ENCODE measurements at places on chromosomes 5 and 9.

- DNase-seq: no peak
Measured at GRCh38 chr9:34986540-34987047, 3.0 kb upstream of the DNAJB5 start.

DNA sequence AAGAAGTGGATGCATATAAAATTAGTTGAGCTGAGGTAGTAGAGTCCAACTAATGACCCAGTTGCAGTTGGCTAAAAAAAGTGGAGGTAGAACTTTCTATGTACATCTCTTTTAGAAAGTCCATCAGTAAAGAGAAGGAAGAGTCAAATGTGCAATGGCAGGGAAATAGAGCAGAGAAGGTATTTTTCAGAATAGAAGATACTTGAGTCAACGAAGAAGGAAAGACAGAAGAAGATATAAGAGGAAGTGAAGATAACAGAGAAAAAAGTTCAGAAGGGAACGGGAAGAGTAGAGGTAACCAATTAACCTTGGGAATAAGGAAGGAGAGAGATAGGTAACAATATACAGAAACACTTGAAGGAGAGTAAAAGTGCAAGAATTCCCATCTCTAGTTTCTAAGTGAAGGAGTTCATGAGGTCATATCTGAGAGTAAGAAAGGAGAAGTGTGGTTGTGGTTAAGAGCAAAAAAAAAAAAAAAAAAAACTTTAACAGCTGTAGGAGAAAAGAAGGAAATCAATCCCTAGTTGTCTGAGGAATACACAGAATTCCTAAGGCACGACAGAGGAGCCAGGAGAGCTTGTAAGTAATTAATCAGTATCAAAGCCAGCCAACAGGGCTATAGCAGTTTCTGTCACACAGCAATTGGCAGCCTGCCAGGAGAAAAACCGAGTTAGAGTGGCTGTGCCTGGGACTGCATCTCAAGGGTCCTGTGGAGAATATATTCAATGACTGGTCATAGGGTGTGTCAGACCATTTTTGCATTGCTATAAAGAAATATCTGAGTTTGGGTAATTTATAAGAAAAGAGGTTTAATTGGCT is 61.0 kb downstream of the ARL15 start:
- DNase-seq: no peak

DNA sequence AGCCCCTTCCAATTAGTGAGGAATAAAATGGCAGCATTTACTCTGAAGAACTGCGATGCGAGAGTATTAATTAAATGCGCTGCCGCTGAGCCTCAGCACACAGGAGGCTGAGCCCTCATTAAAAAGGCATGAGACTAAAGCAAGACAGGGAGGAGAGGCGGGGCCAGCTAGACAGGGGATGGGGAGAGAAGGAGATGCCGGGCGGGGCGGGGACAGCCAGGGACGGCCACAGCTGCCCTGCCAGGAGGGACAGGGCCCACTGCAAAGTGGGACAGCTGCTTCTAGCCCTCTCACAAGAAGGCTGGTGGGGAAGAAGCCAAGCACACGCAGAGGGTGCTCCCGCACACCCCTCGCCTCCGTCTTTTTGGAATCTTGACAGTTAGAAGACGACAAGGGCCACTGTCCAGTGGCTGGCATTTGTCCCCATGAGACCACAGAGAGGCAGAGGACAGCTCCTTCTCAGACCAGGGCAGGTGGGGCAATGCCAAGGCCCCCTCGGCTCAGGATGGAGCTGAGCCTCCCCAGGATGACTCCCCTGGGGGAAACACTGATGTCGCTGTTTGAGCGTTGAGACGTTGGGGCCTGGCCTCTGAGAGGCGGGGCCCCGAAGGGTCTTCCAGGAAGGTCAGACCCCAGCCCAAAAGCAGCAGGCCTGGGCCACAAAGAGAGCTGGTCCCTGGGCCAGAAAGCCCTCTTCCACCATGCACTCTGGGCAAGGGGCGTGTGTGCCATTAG is 26.9 kb downstream of the ADAMTS2 start:
- no peak for DNase-seq

GRCh38 chr9:137879566-137880150 is 2.1 kb downstream of the CACNA1B start:
- DNase-seq: no peak

GRCh38 chr9:34540827-34541226 is 18.0 kb upstream of the ENHO start:
- DNase-seq: no peak

- DNase-seq: no peak
Measured at GRCh38 chr5:39503155-39503554, 78.4 kb upstream of the DAB2 start.

DNA sequence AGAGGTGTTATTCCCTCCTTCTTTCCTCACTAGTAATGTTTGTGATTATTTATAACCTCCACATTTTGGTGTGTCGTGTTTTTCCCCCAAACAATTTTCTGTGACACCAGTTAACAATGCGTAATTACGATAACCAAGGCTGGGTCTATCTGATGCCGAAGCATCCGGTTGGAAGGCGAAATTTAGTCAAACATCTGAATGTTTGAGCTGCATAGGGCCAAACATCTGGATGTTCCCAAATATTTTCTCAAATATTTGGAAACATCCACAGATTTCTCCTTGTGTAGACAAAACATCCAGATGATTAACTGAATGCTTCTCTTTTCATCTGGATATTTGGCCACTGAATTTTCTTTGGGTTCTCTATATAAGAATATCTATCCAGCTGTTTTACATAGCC is 371.7 kb downstream of the NFIB start:
- no peak for DNase-seq

DNA sequence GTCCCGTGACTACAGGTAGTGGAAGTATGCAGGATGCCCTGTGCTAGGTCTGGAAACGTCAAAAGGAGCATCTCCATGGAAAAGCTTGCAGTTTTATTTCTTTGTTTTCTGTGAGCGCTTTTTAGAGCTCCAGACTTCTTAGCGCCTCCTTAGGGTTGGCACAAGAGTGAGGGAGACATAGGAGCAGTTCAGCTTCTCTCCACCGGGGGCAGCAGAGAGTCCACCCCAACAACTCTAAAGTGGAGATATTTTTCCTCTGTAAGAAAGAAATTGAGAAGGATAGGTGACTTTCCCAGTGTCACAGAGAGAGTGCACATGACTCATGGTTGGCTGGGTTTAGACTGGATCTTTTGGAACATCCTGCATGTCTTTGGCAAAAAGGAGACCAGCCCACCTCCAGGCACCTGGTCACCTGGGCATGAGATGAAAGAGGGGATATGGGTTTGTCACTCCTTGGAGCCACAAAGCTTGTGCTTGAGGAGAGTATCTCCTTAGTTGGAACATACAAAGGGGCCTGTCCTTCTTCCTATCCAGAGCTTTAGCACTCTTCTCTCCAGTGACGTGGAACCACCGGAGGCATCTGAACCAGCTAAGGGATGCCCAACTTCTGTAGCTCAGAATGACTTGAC is 637.7 kb downstream of the SEMA5A start:
- DNase-seq: no peak

GRCh38 chr5:59596586-59597350 is 296.8 kb downstream of the PDE4D start:
- DNase-seq: no peak

DNA sequence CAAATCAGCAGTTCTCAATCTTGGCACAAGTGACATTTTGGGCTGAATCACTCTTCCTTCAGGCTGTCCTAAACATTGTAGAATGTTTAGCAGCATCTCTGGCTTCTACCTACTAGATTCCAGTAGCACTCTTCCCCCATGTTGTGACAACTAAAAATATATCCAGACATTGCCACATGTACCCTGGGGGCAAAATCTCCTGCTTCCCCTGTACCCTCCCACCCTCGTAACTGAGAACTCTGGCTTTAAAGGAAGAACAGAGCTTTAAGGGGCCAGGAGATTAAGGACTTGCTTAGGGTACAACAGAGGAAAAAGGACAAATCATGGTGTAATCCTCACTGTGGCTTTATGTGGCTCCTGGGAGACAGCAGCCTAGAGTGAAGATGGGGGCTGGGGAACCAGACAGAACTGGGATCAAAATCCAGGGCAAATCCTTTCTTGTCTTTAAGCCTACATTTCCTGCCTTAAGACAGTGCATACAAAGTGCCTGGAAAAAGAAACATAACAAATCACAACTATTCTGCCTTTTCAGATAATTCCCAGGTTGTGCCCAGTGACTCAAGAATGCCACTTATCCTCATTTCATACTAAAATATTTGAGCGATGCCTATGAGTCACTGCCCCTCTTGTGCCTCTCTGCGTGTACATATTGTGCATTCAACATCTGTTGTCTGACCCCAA is 109.3 kb downstream of the DAPK1 start:
- no peak for DNase-seq

GRCh38 chr5:94388773-94389514 is 229.5 kb downstream of the KIAA0825 start:
- no peak for DNase-seq

DNA sequence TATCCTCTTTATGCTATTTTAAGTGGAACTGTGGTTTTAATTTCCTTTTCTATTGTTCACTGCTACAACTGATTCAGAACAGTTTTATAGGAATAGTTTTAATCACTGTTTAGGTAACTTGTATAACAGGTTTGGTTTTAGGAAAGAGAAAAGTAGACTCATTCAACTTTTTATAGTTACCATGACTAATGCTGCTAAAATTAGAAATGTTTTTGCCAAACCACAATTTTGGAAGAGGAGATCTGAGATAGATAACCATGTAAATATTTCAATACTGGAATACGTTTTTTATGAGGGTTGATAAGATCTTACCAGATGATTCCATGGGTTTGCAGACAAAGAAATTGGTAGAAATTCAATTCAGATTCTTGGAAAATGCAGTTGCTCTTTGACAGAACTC is 404.6 kb upstream of the ARRDC3 start:
- DNase-seq: no peak

DNA sequence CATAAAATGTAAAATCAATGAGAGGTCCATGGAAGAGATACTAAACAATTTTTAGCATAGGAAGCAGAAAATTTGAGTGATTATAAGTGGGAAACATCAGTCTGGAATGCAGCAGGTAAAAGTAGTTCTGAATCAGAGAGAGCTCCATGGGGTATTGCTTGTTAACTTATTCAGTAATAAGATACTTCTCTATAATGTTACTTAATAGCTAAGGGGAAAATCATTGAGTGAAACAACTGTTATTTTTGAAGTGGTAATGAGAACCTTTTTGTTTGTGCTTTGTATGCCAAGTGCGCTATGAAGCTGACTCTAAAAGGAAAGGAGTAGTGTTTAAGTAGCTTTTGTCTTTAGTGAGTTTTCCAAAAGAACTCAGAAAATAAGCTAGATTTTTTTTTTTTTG is 95.2 kb downstream of the ERBIN start:
- no peak for DNase-seq

DNA sequence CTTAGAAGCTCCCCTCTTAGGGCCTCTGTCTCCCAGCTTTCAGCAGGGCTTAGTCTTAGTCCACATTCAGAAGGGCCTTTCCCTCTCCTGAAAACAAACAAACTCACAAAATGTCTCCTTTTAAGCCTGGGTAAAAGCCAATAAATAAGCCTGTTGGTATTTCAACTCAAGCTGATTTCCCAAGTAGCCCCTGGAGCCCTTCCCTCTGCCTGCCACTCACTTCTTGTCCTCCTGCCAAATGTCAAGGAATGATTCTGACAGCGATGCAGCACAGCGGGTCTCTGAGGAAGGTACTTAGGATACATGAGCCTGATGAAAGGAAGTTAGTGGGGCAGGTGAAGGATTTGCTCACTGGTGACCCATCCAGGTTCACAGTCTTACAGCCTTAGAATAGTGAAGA is 210.5 kb downstream of the PJA2 start:
- no peak for DNase-seq

GRCh38 chr9:114446036-114446435 is 58.3 kb upstream of the AKNA start:
- DNase-seq: no peak

- no peak for DNase-seq
Measured at GRCh38 chr5:68460147-68460798, 244.7 kb downstream of the PIK3R1 start.

- no peak for DNase-seq
Measured at GRCh38 chr5:82664732-82665131, 386.6 kb upstream of the RPS23 start.

DNA sequence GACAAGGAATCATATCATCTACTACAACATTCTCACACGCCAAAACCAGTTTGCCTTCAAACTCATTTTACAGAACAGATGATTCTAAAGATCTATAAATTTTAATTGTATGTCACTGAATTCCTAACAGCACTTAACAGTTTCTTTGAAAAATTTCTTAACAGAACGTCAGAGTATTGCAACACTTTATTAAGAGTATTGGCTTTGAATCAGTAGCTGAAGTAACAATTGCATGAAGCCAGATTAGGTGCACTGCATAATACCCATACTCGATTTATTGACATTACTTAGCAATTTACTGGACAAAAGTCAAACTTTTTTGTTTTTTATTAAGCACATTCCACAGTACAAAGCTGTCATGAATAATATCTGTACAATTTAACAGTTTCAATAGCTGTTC is 75.8 kb downstream of the SMIM23 start:
- no peak for DNase-seq

DNA sequence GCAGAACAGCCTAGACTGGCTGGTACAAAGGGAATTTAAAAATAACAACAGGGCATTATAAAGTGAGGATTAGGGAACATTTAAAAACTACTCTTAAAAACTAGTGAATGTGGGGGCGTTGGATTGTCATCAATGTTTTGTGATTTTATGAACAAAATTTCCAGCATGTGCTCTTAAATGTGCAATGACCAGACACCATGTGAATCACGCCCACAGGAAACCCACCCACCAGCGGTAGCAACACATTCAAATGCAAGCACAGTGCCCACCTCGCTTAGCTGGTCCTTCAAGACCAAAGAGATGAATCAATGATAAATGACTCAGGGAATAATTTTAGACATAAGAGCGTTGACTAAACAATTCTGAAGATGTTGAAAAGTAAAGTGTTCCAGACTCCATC is 40.9 kb downstream of the S1PR3 start:
- no peak for DNase-seq

DNA sequence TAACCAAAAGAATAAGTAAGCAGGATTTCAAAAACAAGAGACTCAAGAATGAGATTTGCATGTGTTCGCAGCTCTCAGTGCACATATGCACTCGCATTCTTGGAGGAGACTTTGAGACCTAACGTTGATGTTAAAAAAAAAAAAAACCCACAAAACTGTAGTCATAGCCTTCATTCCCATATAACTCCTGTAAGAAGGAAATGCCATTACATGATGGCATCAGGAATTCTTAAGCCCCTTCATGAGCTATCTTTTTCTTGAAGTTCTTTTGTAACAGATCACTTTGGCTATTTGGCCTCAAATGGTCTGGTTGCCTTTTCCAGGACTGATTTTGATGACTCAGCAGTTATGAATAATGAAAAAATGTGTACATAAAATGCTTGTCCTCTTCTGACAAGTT is 113.8 kb downstream of the ALDH1A1 start:
- DNase-seq: no peak
